Activated CD4-positive, alpha-beta T cell treated with anti-CD3 and anti-CD28 coated beads for 36 hours (primary cell): ENCODE measurements at places on chromosomes 3 and 15.

DNA sequence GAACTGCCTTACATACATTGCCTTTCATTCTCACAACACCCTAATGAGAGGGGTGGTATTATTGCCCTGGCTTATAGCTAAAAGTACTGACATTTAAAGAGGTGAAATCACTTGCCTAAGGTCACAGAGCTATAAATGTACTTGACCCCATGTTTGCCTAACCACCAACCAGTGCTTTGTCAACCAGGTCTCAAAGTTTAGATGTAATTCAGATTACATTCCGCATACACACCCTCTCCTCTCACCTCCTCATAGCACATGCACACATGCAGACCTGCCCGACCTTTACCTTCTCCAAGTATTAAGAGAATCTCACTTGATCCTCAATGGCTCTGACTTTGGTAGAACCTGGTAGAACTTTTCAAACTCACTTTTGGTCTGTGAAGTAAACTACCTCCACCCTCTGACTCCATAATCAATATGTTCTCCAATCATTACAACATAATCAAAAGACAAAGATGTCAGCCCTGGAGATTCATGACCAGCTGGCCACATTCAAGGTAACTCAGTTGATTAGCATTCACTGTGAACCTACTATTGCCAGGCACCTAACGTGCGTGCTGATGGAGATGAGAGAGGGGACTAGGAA, 63.2 kb upstream of the HES1 start:
- DNase-seq, result no peak

GRCh38 chr3:8762607-8763377, 6.6 kb downstream of the OXTR start:
- no peak for DNase-seq

GRCh38 chr15:38351466-38351865, 98.8 kb downstream of the SPRED1 start:
- DNase-seq, result no peak

DNA sequence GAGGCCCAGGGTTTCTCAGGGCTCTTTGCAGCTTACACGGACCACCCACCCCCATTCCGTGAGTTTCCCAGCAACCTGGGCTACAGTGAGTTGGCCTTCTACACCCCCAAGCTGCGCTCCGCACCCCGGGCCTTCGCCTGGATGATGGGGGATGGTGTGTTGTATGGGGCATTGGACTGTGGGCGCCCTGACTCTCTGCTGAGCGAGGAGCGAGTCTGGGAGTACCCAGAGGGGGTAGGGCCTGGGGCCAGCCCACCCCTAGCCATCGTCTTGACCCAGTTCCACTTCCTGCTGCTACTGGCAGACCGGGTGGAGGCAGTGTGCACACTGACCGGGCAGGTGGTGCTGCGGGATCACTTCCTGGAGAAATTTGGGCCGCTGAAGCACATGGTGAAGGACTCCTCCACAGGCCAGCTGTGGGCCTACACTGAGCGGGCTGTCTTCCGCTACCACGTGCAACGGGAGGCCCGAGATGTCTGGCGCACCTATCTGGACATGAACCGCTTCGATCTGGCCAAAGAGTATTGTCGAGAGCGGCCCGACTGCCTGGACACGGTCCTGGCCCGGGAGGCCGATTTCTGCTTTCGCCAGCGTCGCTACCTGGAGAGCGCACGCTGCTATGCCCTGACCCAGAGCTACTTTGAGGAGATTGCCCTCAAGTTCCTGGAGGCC, 5.4 kb downstream of the VPS18 start:
- no peak for DNase-seq

DNA sequence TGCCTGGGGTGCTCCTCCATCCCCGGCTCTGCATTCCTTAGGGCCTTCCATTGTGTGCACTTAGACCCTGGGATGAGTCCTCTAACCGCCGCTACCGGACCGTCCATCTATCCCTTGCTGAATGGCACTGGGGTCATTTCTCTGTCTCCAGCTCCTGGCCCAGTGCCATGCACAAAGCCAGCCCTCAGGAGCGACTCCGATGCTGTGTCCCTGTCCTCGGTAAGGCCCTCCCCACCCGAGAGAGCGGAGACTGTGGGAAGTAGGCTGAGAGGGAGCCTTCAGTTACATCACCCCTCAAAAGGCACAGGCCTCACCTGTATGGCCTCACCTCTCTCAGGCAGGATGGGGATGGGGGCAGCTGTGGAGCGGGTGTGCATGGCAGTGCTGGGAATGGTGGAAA, 33.8 kb downstream of the MUC4 start:
- DNase-seq, result no peak

- peak; percentile 57 for DNase-seq
Measured at GRCh38 chr3:11820531-11821041, 26.1 kb downstream of the TAMM41 start.

- DNase-seq, result peak; percentile 59
Measured at GRCh38 chr3:108100906-108101660, 10.3 kb upstream of the CD47 start.

DNA sequence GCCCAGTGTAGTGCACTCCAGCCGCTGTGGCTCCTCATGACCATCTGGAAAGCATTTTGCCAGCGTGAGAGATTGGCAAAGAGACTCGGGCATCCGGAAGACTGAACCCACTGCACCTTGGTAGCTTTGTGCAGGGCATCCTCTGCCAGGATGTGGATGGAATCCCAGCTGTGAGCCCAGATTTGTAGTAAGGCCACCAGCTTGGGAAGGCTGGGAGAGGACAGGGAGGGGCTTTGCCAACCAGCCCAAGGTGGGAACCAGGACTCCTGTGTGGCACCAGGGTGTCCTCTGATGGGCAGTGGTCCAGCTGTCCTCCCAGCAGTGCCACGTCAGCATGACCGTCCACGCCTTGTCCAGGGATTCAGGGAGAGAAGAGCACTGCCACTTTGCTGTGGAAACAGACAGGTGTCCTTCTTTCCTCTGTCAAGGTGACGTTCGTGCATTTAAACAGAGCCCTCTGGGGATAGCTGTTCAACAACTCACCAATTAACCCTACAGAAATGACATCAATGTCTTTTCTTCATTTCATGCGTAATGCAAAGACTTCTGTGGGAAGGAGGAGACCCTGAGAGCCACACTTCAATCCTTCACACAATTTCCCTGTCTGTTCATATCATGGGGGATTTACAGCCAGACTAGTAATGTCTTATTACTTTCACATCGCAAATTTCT, 19.1 kb downstream of the KLF15 start:
- DNase-seq, result no peak

DNA sequence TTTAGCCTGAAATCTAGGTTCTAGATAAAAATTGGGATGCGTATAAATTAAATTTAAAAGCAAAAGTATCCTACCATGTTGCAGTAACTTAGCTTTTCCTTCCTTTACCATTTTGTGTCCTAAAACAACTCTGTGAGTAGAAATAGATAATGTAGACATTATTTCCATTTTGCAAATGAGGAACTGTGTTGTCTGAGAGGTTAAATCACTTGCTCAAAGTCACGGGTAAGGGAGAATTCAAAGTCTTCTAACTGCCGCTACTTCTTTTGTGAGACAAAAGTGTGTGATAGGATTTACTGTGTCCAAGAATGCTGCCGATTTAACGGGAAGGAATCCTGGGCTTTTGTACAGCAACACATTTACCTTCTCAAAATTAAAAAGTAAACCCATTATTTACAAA, 40.7 kb downstream of the MYO1E start:
- DNase-seq, result no peak

- no peak for DNase-seq
Measured at GRCh38 chr3:153130312-153130977, 31.6 kb upstream of the RAP2B start.

- DNase-seq, result no peak
Measured at GRCh38 chr3:24315971-24316370, 178.7 kb downstream of the THRB start.

DNA sequence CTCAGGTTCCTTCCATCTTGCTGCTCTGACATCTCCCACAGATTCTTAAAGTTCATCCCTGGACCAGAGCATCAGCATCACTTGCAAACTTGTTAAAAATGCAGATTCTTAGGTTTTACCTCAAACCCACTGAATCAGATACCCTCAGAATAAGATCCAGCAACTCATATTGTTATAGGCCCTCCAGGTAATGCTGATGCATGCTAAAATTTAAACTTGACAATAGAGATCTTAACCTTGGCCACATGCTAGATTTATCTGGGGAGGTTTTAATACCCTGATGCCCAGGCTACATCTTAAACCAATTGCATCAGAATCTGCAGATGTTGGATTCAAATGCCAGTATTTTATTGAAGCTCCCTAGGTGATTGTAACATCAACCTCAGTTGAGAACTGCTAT, 256.9 kb downstream of the RYR3 start:
- DNase-seq, result no peak

DNA sequence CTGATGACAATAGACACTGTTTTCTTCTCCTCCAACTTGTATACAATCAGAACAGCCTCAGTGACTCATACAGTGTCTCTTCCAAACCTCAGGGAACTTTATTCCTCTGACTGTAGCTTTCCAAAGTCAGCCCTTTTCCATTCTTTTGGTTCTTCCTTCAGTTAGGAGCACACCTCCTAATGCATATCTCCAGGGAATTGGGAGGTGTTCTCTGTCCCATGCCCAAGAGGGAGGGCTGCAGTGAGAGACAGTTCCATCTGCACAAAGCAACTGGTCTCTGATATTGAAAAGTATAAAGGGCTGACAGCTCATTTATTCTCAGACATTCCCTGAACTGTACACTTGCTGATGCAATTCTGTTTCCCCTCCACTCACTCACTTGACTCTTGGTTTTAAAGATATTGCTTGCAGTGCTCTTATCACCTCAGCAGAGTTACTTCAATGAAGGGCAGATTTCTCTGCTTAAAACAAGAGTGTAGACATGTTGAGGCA, 337.8 kb upstream of the TBC1D5 start:
- DNase-seq, result no peak

DNA sequence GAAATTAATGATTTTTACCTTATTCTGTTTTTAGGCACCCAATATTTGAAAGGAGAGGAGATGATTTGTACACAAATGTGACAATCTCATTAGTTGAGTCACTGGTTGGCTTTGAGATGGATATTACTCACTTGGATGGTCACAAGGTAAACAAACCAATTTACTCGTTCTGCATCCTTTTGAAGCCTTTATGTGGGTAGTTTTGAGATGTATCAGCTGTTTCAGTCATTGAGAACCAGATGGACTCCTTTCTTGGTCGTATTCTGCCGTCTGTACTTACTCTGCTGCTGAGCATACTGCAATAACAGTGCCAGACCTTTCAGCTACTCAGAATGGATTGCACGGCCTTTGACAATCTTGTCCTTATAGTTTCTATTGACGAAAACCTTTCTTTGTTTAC, 13.3 kb downstream of the DNAJB11 start:
- no peak for DNase-seq

- no peak for DNase-seq
Measured at GRCh38 chr3:104323226-104323625, 1043.5 kb upstream of the ALCAM start.

GRCh38 chr15:62828364-62828763, 214.2 kb upstream of the TPM1 start:
- no peak for DNase-seq

- DNase-seq, result no peak
Measured at GRCh38 chr3:134464064-134464688, 21.6 kb downstream of the ANAPC13 start.

GRCh38 chr3:87997298-87997697, 61.5 kb downstream of the CGGBP1 start:
- DNase-seq, result peak; percentile 75

DNA sequence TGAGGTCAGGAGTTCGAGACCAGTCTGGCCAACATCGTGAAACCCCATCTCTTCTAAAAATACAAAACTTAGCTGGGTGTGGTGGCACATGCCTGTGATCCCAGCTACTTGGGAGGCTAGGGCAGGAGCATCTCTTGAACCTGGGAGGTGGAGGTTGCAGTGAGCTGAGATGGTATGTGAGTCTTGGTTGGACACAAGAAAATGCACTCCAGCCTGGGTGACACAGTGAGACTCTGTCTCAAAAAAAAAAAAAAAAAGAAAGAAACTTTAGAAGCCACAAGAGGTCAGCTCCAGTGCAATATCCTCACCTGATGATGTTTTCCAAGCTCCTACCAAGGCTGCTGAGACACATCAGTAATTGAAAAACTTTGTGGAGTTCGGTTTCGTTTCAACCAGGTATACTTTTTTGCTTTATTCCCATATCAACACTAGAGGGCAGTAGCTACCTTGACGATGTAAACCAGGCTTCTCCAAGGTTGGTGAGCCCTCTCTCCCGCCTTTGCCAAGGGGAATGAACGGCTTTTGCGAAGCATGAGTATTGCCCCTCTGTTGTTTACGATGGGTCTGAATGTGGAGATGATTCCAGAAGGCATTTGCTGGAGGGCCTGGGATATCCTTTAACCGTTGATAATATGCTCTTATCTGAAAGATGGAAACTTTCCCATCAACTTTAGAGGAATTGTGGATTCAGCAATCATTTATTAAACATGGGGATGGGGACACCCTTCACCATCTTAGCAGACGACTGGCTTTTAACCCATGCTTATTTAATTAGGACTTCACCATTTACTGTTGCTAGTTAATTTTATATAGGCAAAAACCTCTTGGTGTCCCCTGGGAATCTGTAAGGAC, 202.8 kb downstream of the SV2B start:
- DNase-seq, result peak; percentile 29

DNA sequence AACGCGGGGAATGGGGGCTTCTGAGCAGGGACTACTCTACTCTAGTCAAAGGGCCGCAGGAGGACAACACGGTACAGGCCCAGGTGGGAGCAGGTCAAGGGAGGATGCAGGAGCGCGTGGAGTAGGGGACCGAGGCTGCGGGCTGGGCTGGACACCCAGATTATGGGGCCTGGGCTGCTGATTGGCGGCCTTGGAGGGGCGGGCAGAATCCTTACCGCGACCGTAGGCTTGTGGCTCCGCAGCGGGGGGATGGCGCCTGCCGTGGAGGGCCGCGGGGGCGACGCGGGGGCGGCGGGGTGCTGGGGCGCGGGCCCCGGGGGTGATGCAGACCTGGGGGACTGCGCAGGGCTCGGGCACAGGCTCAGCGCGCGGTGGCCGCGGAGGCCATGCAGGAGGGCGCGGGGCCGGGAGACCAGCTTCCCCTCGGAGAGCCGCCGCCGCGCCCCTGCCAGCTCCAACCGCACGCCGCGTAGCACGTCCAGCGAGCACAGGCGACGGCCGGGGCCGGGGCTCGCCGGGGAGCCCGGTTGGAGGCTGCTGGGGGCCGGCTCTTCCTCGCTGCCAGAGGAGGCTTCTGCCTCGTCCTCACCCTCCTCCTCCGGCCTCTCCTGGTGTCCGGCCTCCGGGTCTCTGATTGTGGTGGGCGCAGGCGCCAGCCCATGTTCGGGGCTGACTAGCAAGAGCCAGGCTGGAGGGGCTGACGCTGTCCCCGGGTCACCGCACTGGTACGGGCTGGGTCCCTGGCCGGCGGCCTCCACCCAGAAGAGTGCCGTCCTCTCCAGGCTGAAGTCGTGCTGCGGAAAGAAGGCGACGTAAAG, 12.9 kb downstream of the UBAP1L start:
- no peak for DNase-seq
